ENCODE measurements at places on chromosomes 6 and 20. TPM values are rescaled to one million over a fixed set of nuclear protein-coding genes. Genes with fewer than 3 reads are reported as not detected.
A peak's percentile ranks its signal among the peaks of the same experiment; 100 is the strongest.

DNA sequence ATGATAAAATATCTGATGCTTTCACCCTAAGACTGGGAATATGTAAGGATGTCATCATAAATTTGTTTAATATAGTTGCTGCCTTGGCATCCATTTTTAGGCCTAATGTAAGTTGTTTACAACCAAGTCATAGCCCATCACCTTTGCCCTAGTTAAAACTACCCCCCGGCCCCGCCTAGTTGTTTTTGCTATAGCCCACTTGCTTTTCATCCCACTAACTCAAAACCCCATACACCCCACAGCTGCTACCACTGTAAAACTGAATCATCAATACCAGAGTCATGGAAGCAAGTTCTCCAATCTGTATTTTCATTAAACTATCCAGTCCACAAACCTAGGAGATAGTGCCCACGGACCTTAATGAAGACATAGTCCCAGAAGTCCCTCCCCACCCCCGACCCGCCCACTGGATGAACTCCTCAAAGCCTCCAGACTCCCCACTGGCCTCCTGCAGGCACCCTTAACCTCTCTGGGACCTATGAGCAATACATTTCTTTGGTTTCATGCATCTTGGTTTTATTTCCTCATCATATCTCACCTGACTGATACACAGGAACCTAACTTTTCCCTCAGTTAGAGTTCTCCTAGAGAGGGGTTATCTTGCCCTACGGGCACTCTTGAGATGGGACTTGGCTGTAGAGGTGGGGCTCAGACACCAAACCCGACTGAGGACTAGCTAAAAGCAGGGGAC, 12.5 kb upstream of the ZDHHC14 start:
- no peak for DNase-seq

The ARMH2 gene
- total RNA-seq = 0.41 TPM

The FRMD1 gene
- total RNA-seq = not detected

DNA sequence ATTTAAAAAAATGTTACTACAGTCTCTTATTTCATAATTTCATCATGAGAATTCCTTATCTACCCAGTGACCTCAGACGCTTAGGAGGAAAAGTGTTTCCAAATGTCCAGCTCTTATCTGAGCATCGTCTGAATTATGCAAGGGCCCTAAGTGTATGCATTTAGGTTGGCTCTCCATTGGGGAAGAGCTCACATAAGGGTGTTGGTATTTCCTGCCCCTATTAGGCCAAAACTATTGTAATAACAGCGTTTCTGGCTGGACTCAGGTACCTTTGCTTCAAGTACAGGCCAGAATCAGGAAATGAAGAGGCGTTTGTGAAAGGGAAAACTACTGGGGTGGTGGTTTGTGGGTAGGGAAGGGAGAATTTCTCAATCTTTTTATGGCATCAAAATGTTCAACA, 40.4 kb upstream of the SGK1 start:
- no peak for DNase-seq

DNA sequence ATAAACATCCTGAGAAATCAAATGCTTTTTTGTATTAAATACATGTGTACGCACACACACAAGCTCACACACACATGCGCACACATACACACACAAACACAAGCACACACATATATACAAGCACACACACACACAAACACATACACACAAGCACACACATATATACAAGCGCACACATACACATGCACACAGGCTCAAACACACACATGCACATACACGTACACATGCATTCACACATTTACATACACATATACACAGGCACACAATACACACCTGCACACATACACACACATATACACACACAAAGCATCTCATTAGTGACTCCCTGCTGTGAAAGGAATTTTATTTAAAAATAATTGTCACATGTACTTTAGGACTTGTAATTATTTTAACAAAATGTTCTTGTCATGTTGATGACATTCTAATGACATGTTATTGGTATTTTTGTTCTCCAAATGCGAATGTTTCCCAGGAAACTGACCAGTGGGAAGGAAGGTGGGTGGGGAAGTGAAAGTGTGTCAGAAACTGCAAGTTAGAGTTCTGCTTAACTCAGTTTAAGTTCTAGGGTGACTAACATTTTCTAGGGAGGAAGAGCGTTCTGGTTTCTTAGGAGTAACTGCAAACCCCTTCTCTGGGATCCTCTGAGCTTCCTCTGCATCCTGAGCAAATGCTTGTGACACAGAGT, 113.9 kb upstream of the ZNF217 start:
- no peak for DNase-seq

DNA sequence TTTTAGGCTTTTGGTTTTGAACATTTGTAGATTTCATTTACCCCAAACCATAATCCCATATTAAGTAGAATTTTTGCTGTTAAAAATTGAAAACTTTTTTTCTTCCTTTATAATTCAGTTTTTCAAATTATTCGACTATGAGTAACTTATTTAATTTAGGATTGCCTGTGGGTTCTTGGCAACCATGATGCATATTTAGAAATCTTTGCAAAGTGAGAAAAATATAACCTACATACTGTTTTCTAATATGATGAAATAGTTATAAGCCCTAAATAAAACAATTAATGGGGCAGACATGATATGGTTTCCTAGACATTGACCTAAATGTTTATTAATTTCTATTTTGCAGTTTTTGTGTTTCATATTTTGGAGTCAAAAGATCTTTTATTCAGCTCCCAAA, 23.6 kb downstream of the NEDD9 start:
- no peak for DNase-seq

DNA sequence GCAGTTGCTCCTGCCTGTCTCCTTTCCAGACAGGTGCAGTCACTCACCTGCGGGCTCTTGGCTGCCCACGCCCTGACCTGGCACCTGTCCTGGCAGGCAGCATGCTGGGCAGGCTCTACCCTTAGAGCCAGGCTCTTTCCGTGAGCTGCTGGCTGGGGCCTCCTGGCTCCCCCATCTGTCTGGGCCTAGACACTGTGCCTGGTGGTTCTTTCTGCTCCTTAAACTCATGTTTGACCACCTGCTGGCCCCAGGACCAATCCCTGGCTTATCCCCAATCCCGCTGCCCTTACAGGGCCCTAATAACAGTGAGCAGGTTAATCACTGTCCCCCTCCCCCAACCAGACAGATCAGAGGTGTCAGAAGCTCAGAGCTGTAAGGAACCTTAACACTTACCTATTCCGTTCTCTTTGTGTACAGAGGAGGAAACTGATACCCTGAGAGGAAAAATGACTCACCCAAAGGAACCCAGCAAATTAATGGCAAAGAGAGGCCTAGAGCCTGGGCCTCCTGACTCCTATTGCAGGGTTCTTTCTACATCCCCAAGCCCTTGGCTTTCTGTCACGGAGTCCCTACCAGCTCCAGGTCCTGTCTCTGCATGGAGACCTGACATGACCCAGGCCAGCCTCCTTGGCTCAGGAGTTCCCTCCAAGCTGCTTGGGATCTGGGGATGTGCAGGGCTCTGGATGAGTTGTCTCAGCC, 54.7 kb downstream of the RAB44 start:
- no peak for DNase-seq

- DNase-seq = no peak
These were observed 37.4 kb downstream of the IL22RA2 start for GRCh38 chr6:137136065-137136464.

- DNase-seq = peak; percentile 54
These were observed 577 bp downstream of the LSM14B start for GRCh38 chr20:62122654-62123449.

The KCNK5 gene
- 30.8 TPM for total RNA-seq

GRCh38 chr6:14726816-14727493, 518.9 kb upstream of the JARID2 start:
- peak; percentile 21 for DNase-seq

DNA sequence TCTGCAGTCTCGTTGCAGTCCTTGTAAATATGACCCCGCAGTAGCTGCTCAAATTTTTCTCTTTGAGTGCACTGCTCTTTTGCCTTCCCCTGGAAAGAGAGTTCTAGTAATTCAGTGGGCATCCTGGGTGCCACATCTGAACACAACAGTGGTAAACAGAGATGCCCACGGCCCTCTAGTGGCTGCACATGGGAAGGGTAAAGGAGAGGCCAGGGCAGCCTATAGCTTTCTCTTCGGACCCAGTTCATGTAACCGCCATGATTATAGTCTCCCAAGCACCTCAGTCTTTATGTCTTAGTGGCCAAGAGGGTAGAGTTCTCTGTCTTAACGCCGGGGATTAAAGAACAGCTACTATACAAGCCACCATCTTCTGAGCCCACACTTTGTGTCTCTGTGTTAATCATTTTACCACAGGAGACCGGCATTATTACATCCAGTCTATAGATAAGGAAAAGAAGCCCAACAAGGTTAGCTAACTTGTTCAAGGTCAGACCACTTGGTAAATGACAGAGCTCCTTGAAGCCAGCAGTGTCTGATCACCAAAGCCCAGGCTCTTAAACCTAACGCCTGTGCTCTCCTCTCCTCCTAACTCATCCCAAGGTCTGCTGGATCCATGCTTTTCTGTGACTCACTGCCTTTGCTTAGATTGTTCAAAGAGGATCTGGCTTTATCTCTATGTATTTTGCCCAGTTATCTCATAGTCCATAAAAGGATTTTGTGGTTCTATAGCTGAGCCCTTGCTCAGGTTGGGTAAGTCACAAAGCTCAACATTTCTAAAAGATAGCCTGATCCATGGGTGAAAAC, 81.8 kb downstream of the ISM1 start:
- DNase-seq = peak; percentile 51

The ZSCAN26 gene
- total RNA-seq = 7.8 TPM

Data from activated CD8-positive, alpha-beta memory T cell treated with anti-CD3 and anti-CD28 coated beads, Interleukin-2, amount 10 ng/mL, durations not matched to agents 7 days and 5 days (primary cell).